ENCODE measurements at places on chromosomes 5 and 9. TPM values are rescaled to one million over a fixed set of nuclear protein-coding genes. Genes with fewer than 3 reads are reported as not detected.

DNA sequence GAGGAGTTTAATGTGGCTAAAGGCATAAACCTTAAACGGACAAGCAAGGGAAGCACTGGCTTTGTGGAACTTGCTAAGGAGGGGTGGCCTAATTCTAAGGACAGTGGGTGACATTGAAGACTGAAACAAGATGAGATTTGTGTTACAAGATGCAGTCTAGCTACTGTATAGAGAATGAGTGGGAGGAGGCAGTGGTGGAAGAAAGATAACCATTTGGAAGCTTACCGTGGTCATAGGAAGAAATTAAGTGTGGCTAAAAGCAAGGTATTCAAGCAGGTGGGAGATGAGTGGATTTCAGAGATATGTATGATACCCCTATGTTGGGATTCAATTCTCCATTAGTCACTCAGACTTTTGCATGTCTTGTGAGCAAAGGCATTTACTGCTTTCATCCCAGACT is 4.6 kb downstream of the PAM start:
- DNase-seq, result no peak

- DNase-seq, result no peak
Measured at GRCh38 chr5:165126598-165126997, 1621.2 kb downstream of the MAT2B start.

DNA sequence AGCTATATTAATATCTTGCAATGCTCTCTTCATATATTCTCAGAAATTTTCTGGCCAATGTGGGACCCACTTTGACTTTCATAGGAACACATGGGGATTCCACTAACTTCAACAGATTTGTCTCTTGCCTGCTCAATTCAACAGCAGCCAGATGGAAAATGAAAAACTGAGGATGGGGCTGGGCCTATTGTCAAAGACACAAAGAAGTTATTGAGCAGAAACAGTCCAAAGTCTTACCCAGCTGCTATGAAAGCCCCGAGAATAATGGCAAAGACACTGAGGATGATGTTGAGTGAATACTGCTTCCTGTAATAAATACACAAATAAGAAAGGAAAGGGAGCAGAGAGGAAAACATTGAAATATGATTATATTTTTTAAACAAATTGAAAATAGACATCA is 32.6 kb downstream of the SLC35D2 start:
- DNase-seq, result no peak

The FCN2 gene
- not detected for total RNA-seq

DNA sequence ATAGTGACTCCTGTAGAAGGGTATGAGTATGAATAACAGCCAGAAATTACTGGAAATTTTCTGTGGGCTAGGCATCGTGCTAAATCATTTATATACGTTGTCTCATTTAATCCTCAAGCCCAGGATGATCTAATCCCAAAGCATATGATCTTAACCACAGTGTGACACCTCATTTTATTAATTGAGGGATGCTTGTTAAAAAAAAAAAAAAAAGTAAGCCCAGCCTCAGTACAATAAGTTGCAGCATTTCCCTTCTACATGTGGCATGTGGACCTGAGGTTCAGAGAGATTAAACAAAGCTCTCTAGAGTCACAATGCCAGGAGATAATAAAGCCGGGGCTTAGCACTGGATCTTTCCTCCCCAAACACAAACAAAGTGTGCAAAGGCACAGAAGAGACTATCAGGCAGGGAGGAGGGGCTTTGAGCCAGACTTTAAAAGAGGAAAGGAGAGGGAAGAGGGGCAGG is 49.5 kb downstream of the KLF4 start:
- DNase-seq, result no peak

- no peak for DNase-seq
Measured at GRCh38 chr5:6995115-6995514, 281.9 kb downstream of the TENT4A start.

All from activated CD4-positive, alpha-beta memory T cell treated with anti-CD3 and anti-CD28 coated beads, Interleukin-2, amount 10 ng/mL, durations not matched to agents 7 days and 5 days (primary cell).